ENCODE measurements at places on chromosomes 5 and 9.

DNA sequence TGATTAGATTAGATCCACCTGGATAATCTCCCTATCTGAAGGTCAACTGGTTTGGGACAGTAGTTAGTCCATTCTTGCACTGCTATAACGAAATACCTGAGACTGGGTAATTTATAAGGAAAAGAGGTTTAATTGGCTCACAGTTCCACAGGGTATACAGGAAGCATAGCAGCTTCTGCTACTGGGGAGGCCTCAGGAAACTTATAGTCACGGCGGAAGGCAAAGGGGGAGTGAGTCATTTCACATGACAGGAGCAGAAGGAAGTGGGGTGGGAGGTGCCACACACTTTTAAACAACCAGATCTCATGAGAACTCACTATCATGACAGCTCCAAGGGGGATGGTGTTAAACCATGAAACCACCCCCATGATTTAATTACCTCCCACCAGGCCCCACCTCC, 9.9 kb downstream of the C9orf40 start:
- peak; percentile 31 for DNase-seq

- peak; percentile 82 for DNase-seq
Measured at GRCh38 chr9:108297073-108297472, 558.7 kb downstream of the ACTL7B start.

DNA sequence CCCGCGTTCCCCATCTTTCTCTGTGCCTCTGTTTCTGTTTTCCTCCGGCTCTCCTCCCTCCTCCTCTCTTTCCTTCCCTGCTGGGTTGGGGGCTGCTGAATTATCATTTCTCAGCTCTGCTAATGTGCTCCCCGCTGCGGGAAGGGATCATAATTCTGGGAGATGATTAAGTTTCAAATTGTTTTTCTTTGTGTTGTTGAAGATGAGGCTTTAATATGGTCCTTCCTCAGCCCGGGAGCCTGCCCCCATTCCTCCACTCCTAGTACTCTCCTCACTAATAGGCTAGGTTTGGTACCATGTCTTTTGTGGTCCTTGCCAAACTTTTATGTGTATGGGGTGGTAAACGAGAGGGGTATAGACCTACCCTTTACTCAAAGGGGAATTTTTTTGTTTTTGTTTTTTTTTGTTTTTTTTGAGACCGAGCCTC, 5.7 kb upstream of the PCDH1 start:
- DNase-seq, result no peak

DNA sequence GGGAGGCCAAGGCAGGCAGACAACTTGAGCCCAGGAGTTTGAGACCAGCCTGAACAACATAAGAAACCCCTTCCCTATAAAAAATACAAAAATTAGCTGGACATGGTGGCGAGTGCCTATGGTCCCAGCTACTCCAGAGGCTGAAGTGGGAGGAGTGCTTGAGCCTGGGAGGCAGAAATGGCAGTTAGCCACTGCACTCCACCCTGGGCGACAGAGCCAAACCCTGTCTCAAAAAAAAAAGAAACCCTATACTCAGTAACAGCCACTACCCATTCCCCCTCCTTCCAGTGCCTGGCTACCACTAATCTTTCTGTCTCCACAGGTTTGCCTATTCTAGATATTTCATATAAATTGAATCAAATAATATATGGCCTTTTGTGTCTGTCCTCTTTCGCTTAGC, 14.3 kb upstream of the SIL1 start:
- no peak for DNase-seq

DNA sequence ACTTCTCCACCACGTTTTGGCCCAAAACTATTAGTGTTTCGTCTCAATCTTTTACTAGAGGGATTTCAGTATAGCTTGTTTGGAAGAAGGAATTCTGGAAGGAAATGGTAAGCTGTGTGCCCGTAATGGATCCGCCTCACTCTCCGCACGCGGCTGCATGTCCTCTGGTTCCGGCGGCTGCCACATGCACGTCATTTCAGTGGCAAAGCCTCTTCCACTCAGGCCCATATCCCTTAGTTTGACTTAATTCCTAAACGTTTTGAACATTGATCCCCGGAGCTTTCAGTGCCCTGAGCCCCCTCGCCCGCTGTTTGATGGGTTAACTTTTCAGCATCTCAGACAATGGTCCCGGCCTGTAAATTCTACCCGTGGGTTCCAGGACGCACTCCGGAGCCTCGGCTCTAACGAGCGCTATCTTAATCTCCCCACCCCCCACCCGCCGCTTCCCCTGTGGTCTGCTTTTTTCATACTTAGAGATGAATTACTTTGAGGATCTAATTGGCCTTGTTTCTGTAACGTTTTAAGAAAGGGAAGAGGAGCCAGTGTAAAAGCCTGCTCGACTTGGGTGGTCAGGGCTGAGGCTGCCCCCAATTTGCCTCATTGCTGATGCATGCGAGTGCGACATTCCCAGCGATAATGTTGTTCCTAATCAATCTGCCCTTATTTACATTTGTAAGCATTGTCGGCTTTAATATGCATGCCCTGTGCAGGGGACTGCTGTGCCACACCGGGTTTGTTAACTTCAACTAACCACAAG, 4.6 kb downstream of the PTCH1 start:
- DNase-seq, result peak; percentile 47

DNA sequence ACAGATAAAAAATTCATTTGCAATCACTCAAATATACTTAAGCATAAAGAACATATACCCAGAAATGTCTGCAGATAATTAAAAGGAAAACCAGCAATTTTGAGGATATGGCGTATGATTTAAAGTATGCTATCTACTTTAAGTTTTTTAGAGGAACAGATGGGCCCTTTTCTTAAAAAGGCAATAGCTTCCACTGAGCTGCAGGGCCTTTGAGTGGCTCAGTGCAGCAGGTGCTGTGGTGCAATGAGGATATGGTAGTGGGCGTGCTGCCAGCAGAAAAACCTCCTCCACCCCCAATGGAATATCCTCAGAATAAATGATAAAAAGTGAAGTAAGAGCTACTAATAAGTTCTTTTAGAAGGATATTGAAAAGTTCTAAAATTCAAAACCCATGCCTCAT, 814.5 kb downstream of the MTRR start:
- DNase-seq, result no peak

DNA sequence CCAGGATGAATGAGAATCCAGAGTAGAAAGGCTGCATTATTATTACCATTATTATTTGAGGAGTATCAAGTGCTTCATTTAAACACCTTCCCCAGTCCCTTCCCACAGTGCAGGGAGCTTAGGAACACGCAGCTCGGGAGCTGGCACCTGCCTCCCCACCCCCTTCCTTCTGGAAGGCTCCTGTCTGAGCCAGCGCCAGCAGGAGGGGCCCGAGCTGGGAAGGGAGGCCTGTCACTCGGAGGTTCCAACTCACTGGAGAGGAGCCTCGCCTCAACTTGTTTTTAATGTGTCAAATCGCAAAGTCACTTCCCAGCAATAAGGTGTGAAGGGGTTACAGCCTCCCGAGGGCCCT, 156.4 kb upstream of the IRX4 start:
- no peak for DNase-seq

All from fibroblast of skin of right biceps (primary cell).